Epithelial cell of esophagus (primary cell): ENCODE measurements at places on chromosomes 7 and 10.

- no peak for DNase-seq
Observed at GRCh38 chr7:38311329-38311937, 38.0 kb upstream of the TARP start.

DNA sequence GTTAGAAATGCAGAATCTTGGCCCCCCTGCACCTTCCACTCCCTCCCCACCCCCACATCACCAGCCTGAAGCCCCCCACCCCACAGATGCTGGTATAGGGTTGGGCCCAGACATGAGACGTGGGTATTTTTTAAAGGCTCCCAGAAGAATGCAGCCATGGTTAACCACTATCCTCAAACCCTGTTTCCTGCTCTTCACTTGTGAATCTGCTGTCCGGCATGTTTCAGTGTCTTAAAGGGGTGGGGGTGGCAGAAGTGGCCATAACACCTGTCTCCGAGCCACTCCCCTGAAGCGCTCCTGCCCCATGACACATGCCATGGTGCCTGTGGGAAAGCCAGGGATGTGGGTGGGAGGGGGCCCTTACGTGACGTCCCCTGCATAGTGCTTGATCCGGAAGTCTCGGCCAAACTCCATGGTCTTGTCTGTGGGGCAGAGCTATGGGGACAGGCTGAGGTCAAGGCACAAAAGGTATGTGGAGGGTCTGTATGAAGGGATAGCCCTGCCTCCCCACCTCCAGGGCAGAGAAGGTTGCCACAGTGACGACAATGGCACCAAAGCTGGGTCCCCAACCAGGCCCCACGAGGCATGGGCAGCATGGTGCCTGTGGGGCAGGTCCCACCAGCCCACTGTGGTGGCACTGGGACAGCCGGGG lies 9.6 kb downstream of the MYO1G start:
- no peak for DNase-seq

DNA sequence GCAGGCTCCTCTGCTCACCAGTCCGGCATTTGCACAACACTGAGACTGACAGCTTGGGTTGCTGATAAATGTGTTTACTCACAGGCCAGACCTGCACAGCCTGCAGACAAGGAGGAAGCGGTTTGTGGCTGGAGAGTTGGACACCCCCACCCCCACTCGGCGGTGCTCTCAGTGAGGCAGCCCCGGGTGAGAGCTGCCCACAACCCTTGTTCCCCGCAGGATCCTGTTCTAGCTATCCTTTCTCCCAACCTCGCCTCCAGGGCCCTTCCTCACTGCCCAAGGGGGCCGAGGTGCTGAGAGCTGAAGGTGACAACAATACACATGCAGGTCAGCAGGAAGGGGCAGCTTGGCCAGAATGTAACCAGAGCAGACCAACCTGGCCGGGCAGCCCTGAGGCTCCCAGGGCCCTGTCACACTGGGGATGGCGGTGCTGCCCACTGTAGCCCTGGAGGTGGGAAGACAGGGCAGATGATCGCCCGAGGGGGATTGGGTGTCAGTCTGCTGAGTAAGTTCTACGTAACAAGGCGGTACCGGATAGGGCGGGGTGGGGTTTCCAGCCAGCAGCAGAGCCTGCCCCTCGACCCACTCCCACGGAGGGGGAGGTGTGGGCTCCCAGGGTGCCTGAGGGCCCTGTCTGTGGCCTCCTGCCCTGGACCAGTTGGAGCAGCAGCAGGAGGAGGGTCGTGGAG lies 2.1 kb upstream of the ADAM8 start:
- DNase-seq = peak; percentile 93

- no peak for DNase-seq
Observed at GRCh38 chr10:120314442-120314841, 142.6 kb upstream of the PLPP4 start.

DNA sequence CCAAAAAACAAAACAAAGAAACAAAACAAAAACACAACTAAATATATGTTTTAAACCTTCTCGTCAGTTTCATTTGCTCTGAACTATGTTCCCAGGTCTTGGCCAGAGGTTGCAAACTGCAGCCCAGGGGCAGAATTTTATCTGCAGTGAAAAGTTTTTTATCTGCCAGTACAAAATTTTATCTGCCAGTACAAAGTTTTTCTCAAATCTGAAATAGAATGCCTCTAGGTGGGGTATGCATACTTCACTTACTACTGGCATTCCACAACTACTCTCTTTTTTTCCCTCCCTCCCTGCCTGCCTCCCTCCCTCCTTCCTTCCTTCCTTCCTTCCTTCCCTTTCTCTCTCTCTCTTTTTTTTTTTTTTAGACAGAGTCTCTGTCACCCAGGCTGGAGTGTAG lies 9.4 kb upstream of the CLDN3 start:
- DNase-seq = no peak

GRCh38 chr7:142319970-142320369 lies 62.1 kb upstream of the PRSS58 start:
- DNase-seq = peak; percentile 19

- no peak for DNase-seq
Observed at GRCh38 chr10:100736144-100736808, 9.1 kb upstream of the PAX2 start.

GRCh38 chr7:117827862-117828261 lies 45.4 kb downstream of the CTTNBP2 start:
- DNase-seq = peak; percentile 46

- no peak for DNase-seq
Observed at GRCh38 chr10:75685187-75685586, 253.8 kb downstream of the LRMDA start.

GRCh38 chr10:404346-404745 lies 269.1 kb downstream of the ZMYND11 start:
- DNase-seq = no peak

DNA sequence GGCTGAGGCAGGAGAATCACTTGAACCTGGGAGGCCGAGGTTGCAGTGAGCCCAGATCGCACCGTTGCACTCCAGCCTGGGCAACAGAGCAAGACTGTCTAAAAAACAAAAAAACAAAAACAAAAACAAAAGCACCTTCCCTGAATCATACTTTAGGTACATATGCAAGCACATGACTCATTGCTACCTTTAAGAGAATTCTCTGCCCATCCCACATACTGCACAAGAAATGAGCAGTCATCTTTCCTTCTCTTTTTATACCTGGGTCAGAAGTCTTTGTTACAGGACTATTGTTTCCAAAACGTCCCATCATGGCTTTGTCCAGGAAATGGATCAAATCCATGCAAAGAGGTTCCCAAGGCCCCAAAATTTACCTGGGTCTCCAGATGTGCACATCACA lies 21.5 kb upstream of the AKR1B10 start:
- DNase-seq = peak; percentile 81

- DNase-seq = no peak
Observed at GRCh38 chr10:132994185-132994796, 51.9 kb upstream of the CFAP46 start.

DNA sequence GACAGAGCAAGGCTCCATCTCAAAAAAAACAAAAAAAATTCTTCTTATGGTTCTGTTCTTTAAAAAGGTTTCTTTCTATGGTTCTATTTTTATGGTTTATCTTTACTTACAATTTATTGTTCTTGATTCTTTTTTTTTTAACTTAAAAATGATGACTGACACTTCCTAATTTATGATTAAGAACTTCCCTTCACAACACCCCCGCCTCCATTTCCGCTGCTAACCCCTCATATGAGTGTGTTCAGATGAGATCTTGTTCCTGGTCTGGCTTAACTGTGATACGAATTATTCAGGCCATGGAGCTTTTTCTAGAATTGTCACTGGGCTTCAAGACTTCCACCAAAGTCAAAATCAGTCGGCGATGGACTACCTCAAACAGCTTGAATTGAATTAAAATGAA lies 33.9 kb downstream of the PTER start:
- DNase-seq = no peak

GRCh38 chr10:12887780-12888179 lies 113.7 kb downstream of the CCDC3 start:
- no peak for DNase-seq

DNA sequence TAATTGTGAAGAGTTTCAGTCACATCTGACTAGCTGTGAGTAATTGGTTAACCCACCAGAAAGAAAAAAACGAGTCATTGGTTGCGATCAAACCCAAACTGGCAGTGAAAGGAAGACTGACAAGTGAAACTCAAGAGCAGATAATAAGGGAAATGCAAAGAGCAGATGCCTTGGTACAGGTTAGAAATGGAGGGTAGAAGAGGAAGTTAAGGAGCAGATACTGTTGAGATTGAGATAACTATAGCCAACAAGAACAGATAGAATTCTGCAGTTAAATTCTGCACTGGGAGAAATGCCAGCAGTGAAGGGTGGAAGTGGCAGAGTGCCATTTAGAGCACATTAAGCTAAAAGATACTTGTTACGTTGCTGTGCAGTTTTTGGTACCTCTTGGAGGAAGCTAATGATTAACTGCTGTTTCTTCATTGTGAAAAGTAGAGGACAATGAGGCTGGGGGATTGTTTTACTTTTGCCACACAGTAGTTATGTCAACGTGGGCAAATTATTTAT lies 65.8 kb downstream of the CDK13 start:
- DNase-seq = peak; percentile 3

GRCh38 chr7:102154425-102154824 lies 132.2 kb upstream of the SH2B2 start:
- DNase-seq = no peak

DNA sequence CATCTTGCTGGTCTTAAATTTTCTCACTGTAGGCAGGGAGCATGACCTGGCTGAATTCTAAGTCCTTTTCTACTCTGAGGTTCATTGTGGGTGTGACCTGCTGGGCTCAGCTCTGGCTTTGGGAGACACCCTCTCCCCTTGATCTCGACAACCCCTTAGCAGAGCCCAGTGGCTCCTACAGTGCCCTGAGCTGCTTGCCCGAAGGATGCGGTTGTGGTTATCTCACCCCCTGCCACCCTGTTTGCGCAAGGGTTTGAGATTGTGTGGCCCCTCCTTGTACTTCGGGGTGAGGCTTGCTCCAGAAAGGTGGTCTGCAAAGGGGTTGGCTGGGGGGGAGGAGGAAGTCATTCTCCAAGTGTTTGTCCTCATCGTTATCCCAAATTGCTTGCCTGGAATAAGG lies 55.3 kb downstream of the TCF7L2 start:
- no peak for DNase-seq

DNA sequence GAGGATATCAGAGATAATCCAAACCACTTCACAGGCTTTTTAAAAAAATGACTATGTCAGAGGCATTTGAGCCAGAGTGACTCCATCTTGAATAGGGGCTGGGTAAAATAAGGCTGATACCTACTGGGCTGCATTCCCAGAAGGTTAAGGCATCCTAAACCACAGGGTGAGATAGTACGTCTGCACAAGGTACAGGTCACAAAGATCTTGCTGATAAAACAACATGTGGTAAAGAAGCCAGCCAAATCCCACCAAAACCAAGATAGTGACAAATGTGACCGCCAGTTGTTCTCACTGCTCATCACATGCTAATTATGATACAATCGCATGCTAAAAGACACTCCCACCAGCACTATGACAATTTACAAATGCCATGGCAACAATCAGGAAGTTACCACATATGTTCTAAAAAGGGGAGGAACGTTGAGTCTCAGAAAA lies 177.5 kb downstream of the RAPGEF5 start:
- DNase-seq = no peak
